ENCODE measurements at places on chromosomes 12 and 14.

- no peak for DNase-seq
Measured at GRCh38 chr14:98415766-98416165, 856.2 kb downstream of the BCL11B start.

- no peak for DNase-seq
Measured at GRCh38 chr12:106987846-106988245, 900 bp upstream of the MTERF2 start.

GRCh38 chr14:20668969-20669368 lies 15.4 kb upstream of the RNASE4 start:
- DNase-seq: no peak

GRCh38 chr14:60951776-60952435 lies 29.0 kb downstream of the TRMT5 start:
- DNase-seq: no peak

DNA sequence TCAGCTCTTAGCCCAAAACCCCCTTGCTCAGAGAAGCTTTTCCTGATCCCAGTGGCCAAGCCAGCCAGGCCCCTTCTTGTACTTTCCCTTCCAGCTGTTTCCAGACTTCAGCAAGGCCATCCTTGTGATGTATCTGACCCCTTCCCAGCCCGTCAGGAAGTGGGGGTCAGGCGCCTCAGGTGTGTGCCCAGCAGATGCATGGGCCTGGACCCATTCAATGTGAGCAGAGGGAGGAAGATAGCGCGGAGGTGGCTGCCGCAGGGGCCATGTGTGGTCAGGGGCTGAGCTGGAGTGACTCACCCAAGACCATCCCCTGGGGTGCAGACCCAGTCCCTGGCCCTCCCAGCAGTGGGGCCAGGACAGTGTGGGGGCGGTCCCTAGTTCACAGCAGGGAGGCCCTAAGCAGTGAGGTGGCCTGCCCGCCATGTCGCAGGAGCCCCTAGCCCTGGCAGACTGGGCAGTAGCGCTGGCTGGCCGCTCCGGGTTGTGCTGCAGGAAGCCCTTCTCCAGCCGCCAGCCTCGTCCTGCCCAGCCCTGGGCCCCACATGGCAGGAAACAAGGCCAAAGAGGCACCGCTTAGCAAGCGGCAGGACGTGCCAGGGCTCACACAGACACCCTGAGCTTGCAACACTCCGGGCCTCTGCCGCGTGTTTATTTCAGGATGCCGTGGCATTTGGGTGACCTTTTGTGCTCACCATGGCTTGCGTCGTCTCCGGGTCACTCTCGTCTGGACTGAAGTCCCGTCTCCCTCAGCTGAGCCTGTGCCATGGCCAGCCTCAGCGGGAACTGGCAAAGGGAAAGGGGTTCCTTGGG lies 12.0 kb downstream of the ADSS1 start:
- no peak for DNase-seq

Measured in activated CD4-positive, alpha-beta T cell treated with anti-CD3 and anti-CD28 coated beads for 24 hours (primary cell).